ENCODE measurements at places on chromosomes 12 and 14.

DNA sequence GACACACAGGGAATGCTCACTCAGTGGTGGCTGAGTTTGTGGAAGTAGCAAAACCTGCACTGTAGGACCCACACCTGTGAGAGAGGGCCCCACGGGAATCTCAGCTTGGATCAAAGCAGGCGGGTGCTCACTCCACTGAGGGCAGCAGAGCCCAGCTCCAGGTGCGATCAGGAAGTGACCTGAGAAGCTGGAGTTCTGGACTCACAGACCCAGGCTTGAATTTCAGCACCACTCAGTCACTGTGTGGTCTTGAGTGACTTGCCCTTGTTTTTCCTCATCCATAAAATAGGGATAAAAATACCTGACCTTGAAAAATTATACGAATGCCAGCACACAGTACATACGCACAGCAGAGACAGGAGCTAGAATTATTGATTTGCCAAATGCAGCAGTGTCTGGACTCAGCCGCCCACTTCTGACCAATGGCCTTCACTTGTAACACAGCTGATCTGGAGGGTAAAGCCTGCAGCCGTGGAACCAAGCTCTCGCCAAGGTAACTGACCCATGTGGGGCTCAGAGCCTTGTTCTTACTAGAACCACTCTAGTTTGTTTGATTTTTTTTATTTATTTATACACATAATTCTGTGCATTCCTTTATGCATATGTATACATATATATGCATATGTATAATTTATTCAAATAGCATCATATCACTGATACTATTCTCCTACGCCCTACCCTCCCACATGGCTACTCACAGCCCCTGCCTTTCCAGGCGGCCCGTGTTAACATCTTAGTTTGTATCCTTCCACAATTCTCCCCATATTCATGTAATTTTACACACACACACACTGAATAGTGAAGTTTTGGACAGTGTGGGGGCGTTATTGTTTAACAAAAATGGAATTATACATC, 53.9 kb downstream of the DPF3 start:
- no peak for DNase-seq

GRCh38 chr12:9342614-9343353, 134.6 kb upstream of the PZP start:
- DNase-seq, result no peak

DNA sequence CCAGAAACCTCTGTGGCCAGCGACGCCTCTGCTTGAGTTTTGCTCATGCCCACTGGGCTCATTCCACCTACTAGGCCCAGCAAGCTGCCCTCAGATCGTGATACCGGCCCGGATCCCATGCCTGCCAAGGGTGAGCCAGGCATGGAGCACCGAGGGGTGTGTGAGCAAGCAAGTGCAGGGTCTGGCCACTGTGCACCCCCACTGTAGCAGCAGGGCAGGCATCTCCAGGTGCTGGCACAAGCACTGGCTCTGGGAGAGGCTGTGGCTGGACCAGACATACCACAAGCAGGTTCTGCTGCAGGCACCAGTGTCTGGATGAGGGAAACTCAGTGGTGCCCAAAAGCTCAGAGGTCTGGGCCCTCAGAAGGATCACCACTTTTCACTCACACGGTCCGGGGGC, 20.6 kb downstream of the FAM186A start:
- DNase-seq, result no peak

DNA sequence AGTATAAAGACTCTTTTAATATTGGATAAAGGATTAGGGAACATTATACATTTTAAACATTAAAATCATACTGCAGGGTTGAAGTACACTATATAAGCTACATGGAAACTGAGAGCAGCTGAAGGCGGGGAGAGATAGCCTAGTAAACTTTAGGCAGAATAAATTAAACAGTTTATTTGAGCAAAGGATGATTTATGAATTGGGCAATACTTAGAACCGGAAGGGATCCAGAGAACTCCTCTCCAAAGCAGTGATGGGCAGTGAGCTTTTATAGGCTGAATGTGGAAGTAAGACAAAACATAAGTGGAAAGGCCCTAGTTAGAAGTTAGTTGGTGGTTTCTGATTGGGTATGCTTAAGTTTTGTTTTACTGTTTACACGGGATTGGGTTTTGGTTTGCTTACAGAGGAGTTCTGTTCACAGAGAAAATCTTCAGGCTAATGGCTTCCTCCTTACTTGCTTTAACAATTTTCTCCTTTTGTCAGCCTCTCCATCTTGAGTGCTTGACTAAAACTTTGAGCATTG, 18.9 kb downstream of the LEMD3 start:
- DNase-seq, result no peak

DNA sequence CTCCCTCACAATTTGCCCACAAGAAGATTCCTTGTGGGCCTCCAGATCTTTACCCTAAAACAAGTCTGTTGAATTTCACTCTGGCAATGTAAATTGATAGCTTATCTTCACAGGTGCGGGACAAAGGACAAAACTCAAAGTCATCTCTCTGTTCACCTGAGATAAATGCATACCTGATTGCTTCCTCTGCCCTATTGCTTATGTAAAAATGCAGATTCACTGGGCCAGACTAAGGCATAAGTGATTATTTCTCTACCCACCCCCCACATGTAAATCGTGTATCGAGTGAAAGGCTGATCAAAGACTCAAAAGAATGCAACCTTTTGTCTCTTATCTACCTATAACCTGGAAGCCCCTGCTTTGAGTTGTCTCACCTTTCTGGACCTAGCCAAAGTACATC, 316.8 kb downstream of the SSPN start:
- DNase-seq, result no peak

DNA sequence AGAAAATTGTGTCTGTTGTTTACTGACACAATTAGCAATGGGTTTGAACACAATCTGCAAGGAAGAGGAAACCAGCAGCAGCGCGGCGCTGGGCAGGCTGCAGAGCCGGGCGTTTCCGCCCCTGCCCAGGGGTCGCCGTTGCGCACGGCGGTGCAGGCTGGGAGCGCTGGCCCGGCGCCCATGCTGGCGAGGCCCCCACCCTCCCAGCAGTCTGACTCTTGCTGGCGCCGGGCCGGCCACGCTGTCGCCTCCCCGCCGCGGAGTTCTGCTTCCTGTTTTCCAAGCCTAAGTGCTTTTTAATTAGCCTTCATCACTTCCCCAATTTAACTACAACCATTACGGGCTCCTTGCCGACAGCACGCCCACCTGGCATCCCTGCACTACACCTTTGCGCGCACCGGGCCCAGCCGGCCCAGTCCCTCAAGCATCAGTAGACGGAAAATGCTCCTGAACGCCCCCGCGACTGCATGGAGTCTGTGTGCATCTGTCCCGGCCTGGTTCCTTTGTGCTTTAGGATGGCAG, 212.1 kb downstream of the GXYLT1 start:
- DNase-seq, result peak; percentile 4

DNA sequence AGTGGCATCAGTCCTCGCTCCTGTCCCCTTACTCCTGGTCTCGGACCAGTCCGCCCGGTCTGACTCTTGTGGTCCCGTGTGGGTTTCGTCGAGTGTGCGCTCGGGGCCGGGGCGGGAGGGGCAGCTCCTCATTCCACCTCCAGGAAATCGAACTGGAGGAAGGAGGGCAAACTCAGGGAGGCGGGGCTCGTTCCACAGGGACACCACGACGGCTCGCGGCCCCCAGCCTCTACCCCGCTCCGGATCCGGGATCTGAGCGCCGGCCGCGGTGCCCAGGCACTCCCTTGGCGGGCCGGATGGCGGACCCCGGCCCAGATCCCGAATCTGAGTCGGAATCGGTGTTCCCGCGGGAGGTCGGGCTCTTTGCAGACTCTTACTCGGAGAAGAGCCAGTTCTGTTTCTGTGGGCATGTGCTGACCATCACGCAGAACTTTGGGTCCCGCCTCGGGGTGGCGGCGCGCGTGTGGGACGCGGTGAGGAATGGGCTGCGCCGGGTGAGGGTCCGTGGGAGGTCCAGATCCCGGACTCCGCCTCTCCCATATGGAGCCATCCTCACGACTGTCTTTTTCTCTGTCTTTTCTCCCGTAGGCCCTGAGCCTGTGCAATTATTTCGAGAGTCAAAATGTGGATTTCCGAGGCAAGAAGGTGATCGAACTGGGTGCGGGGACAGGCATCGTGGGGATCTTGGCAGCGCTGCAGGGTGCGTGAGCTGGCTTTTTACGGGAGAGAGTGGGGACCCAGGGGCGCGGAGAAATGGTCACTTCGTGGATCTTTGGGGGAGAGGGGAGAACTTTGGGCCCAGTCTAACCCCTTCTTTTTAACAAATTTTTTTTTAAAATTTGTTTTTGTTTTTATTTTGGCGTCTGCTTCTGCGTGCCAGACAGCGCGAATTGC, at the start of gene EEF1AKMT3:
TSS of gene EEF1AKMT3 (plus strand) at position 186 of the 894 bp plus-strand sequence. CDS start at position 297, 111 bp downstream.
- peak; percentile 49 for DNase-seq

DNA sequence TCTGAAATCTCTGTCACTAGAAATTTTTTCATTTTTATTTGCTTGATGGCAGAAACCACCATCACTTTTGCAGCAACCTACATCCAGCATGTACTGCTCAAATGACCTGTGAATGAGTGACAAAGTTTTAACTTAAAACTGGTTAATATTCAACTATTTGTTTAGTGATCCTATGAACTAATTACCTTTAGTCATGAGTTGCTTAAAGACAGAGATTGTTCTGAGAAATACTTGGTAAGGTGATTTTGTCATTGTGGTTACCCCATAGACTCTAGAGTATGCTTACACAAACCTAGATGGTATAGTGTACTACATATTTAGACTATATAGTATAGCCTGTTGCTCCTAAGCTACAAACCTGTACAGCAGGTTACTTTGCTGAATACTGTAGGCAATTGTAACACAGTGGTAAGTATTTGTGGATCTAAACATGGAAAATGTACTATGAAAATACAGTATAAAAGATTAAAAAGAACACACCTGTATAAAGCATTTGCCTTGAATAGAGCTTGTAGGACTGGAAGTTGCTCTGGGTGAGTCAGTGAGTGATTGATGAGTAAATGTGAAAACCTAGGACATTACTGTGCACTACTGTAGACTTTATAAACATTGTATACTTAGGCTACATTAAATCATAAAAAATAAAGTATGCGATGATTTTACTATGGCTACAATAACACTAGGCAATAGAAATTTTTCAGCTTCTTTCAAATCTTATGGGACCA, 256.6 kb upstream of the PPFIA2 start:
- DNase-seq, result no peak

- no peak for DNase-seq
These were observed 1.1 kb downstream of the NAP1L1 start for GRCh38 chr12:76083246-76083903.

- DNase-seq, result no peak
These were observed 364.3 kb upstream of the DDHD1 start for GRCh38 chr14:53517270-53517960.

DNA sequence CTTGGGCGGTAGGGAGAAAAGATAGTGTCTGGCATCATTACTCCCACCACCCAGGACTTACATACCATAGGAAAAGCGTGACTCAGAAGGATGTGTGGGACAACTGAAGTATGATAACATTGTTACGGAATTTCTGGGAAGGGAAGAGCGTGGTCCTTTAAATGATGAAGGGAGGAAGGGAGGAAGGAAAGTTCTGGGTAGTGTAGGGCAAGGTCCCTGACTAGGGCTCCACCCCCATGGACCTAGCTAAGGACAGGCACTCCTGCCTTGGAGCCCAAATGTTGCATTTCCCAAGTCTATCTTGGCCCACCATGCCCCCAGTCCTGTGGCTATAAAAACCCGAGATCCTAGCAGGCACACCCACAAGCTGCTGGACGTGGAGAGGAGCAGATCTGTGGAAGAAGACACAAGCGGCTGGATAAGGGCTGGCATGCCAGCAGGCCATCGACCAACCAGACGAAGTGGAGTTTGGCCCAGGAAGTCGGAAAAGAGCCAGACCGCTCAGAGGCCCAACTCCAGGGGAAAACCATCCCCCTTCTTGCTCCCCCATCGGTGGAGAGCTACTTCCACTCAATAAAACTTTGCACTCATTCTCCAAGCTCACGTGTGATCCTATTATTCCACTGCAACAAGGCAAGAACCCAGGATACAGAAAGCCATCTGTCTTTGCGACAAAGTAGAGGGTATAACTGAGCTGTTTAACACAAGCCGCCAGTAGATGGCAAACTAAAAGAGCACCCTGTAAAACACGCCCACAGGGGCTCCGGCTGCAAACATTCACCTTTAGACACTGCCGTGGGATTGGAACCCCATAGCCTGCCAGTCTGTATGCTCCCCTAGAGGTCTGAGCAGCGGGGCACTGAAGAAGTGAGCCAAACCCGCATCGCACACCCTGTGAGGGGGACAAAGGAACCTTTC, 23.0 kb upstream of the RAB21 start:
- DNase-seq, result no peak

GRCh38 chr12:51323966-51324895, at the start of gene BIN2:
BIN2 (minus strand) TSS chr12:51324174; CDS start chr12:51324102, 72 bp downstream.
- DNase-seq, result peak; percentile 70

GRCh38 chr12:12803186-12803585, 10.0 kb upstream of the DDX47 start:
- DNase-seq, result peak; percentile 54

- peak; percentile 57 for DNase-seq
These were observed 17.1 kb downstream of the SLC11A2 start for GRCh38 chr12:51009056-51009440.

- DNase-seq, result no peak
These were observed 125.8 kb upstream of the AVPR1A start for GRCh38 chr12:63276537-63277365.

DNA sequence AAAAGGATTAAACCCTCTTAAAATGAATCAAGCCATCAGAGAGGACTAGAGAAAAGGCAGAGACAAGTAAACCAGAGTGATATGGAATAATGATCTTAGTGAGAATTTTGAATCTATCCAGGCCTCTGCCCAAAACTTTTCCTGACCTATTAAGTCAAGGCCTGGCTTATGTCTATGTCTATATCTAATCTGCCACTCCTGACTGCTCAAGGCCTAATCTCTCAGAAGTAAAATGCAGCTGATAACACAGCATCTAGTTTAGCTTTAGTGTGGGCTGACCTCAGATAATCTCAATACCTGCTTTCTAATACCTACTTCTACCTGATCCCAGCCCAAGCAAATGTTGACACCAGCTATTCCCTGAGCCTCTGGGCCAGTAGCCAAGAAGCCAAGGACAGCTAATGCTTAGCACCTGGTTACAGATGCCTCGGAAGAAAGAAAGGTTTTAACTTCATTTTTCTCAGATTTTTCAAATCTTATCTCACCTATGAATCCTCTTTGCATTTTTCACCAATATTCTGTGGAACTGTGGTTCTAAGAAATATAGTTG, 1472.5 kb upstream of the SEL1L start:
- DNase-seq, result no peak

DNA sequence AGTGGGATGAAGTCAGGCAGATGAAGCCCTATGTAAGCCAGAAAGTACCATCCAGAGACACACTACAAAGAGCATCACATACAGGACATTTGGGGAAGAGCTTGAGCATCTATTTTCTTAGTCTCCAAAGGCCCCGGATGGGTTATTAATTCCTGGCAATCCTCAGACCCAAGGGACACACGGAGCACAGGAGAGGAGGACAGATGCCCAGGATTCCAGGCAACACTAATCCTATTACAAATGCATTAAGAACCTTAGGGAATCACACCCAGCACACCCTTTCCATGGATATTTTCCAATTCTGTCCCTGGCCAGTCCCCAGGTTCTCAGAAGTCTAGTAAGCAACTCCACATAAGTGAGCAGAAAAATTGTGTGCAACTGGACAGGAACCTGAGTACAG, 65.9 kb downstream of the CMKLR1 start:
- DNase-seq, result no peak

- peak; percentile 39 for DNase-seq
These were observed 308.7 kb downstream of the RPAP3 start for GRCh38 chr12:47396902-47397663.

- DNase-seq, result no peak
These were observed 16.9 kb upstream of the PPP4R4 start for GRCh38 chr14:94157197-94157596.

Measured in stimulated activated CD4-positive, alpha-beta T cell treated with anti-CD3 and anti-CD28 coated beads, Interleukin-4, amount 100 ng/mL, for 24 hours (primary cell).